HT-29 (cell line): ENCODE measurements at places on chromosomes 5 and 9. TPM values are rescaled to one million over a fixed set of nuclear protein-coding genes. Genes with fewer than 3 reads are reported as not detected.

GRCh38 chr5:143258559-143259253 lies 144.8 kb downstream of the NR3C1 start:
- no peak for DNase-seq

The DDX46 gene
- 28.0 and 42.6 TPM in 2 replicates for total RNA-seq

The TEX48 gene
- total RNA-seq = not detected in 2 replicates

DNA sequence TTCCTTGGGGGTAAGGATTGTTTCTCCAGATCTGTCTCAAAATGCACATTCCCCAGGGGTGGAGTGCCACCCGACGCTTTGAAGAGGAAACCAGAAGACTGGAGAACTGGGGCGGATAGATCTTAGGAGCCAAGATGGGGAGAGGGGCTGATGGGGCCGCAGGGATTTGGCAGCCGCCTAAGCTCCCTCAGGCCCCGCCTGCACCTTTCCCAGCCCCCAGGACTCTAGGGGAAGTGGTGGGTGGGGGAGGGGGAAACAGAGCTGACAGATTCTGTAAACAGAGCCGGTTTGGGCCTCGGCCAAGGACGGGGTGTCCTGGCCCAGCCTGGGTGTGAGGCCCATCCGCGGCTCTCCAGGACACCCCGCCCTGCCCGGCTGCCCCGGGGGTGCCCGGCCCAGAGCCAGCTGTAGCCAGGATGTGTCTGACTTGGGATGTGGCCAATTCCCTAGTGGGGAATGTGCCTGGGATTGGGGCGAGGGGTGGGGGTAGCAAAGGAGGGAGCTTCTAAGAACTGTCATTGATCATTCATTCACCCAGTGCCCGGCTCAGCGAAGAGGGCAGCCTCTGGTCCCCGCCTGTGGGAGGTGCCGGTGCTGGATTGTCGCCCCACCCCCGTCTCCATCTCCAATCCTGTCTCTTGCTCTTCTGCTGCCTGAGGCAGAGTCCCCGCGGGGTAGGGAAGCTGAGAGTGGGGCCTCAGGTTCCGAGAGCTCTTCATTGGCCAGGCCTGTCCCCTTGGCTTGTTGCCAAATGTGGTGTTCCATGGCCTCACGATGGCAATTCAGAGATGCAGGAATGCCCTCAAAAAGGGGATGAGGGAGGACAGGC lies 54.8 kb upstream of the CDKN2AIPNL start:
- peak; percentile 74 for DNase-seq

DNA sequence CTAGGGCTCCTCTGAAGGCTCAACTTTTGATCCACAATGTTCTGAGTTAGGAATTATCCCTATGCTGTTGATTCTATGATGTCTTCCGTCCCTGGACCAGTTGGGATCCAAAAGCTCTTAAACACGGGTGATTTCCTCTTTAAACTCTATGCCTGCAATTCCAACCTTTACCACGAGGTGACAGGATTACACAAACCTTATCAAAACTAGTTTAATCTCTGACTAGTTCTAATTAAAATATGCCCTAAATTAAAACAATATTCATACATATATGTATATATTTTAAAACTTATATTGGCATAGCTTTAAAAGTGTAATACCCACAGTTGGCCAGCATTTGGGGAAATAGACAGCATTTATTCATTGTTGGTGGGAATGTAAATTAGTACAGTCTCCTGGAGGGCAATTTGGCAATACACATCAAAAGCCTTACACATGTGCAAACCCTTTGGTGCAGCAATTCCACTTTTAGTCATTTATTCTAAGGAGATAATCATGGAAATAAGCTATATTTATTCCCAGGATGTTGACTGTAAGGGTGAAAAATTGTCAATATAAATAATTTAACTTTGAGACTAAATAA lies 51.6 kb upstream of the PHYKPL start:
- peak; percentile 66 for DNase-seq
